ENCODE measurements at places on chromosomes 5 and 9.

- no peaks in the 10 kb centered on the region for H3K36me3 ChIP-seq
- H3K27me3 ChIP-seq: no peaks in the 10 kb centered on the region
- peaks cover 2% of the 10 kb centered on the region for H3K4me1 ChIP-seq
- no peak overlapping the region for H3K4me3 ChIP-seq
Observed at GRCh38 chr9:73863924-73864323, 633.2 kb upstream of the RORB start.

DNA sequence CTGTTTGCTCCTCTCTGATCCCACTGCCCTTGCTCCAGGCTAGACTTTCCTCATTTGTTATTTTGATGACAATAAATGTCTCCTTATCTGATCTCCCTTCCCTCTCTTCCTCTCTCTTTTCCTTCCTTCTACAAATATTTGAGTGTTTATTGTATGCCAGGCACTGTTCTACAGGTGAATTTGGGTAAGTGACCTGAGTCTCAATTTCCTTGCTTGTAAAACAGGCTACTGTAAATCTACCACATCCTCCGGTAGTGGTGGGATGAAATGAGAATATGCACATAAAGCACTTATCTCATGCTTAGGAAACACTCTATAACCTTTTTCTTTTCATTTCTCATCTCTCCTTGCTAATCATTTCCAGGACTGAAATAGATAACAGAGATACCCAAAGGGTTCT lies 86.4 kb downstream of the HMHB1 start:
- no peak overlapping the region for H3K4me3 ChIP-seq
- DNase-seq: no peak
- no peaks in the 10 kb centered on the region for H3K4me1 ChIP-seq
- H3K36me3 ChIP-seq: no peaks in the 10 kb centered on the region

DNA sequence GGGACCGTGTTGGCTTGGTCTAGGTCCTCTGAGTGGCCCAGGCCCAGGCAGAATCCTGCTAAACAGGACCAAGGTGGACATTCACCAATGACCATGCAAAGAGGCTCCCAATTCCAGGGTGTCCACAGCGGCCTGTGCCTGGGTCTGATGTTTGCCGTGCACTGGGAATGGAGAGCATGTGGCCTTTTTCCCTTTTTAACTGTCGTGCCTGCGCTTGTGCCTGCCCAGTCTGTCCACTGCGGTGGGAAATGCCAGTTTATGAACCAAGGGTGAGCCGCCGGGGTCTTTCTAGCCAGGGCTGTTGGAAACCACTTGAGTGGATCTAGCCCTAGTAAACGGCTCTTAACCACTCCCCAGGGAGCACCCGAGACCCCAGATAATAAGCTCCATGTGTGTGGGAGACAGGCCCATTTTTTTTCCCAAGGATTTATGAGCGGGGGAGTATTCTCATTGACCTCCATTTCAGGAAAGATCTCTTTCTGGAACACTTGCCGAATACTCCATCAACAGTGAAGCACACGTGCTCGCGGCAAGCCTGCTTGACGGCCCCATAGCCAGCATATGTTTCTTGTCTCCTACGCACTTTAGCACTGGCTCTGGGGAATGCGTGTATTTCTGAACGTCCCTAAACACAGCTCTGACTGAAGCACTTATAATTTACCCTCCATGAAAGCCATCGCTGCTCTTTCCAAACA lies 93.2 kb upstream of the PHYKPL start:
- H3K27me3 ChIP-seq: peaks cover 3% of the 10 kb centered on the region
- H3K27ac ChIP-seq: peak overlapping the region; percentile 36
- DNase-seq: no peak
- no peak overlapping the region for H3K4me3 ChIP-seq

DNA sequence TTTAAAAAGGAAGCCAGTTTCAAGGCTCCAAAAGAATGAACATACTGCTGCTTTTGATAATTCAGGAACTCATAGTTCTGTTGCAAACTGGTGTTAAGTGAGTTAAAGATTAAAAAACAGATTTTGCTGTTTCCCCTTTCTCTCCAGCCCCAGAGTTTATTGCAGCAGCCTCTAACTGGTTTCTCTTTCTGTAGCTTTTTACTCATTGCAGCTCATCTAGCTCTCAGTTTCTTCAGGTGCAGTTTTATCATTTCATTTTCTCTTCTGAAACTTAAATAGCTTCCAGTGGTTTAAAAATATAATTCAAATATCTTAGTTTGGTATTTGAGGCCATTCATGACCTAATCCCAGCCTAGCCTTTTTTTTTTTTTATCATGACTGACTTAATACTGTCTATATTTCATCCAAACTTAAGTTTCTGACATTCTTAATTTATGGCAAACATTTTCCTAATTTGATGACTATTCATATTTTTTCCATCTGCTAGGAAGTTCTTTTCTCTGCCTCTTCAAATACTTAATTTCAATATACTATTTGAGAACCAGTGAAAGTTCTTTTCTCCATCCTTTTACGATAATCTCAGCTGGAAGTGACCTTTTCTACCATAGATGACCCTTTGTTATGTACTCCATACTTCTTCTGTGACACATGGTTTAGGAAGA lies 252.7 kb upstream of the GRIA1 start:
- H3K4me3 ChIP-seq: no peak overlapping the region
- no peaks in the 10 kb centered on the region for H3K27me3 ChIP-seq
- no peak for DNase-seq
- no peak overlapping the region for H3K27ac ChIP-seq
- no peaks in the 10 kb centered on the region for H3K36me3 ChIP-seq
- no peaks in the 10 kb centered on the region for H3K4me1 ChIP-seq

- no peaks in the 10 kb centered on the region for H3K4me1 ChIP-seq
- H3K27ac ChIP-seq: no peak overlapping the region
- H3K27me3 ChIP-seq: no peaks in the 10 kb centered on the region
- H3K36me3 ChIP-seq: no peaks in the 10 kb centered on the region
- no peak for DNase-seq
Observed at GRCh38 chr9:116178481-116179211, 25.1 kb downstream of the PAPPA start.

DNA sequence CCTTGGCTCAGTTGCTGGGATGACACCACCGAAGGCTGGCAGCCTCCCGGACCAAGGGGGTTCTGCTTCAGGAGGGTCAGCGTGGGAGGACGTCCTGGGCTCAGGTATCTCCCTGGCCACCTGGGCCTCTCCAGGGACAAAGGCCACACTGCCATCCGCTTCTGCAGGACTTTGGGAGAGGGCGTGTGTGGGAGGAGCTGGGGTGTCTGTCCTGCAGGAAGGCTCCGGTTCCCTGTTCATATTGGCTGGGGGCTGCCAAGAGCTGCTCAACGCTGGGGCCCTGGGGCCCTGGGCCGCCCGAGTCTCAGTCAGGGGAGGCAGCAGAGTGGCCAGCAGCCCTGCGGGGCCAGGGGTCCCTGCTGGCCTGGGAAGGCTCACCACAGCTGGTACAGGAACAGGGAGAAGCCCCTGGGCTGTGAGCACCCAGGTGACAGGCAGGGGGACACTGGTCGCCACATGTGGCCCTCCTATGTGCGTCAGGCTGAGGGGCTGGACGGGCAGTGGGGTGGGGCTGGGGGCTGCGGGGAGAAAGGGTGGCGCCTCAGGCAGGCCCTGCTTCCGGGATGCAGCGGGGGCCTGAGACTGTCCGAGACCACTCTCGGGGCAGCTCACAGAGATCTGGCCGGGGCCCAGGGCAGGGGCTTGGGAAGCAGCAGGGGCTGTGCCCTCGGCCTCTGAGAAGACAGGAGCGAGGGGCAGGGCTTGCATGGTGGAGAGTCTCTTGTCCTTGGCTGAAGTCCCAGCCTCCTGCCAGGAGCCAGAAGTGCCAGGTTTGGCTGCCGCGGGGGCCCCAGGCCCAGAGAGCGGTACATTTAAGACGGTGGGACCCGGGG lies 4.9 kb upstream of the CARD9 start:
- no peak overlapping the region for H3K27ac ChIP-seq
- peaks cover 4% of the 10 kb centered on the region for H3K36me3 ChIP-seq
- no peak for DNase-seq
- no peaks in the 10 kb centered on the region for H3K27me3 ChIP-seq
- no peak overlapping the region for H3K4me3 ChIP-seq

GRCh38 chr5:134097211-134097749 lies 17.2 kb upstream of the TCF7 start:
- no peak overlapping the region for H3K27ac ChIP-seq
- H3K4me3 ChIP-seq: no peak overlapping the region
- no peak for DNase-seq
- H3K27me3 ChIP-seq: no peaks in the 10 kb centered on the region
- H3K4me1 ChIP-seq: peaks cover 20% of the 10 kb centered on the region

DNA sequence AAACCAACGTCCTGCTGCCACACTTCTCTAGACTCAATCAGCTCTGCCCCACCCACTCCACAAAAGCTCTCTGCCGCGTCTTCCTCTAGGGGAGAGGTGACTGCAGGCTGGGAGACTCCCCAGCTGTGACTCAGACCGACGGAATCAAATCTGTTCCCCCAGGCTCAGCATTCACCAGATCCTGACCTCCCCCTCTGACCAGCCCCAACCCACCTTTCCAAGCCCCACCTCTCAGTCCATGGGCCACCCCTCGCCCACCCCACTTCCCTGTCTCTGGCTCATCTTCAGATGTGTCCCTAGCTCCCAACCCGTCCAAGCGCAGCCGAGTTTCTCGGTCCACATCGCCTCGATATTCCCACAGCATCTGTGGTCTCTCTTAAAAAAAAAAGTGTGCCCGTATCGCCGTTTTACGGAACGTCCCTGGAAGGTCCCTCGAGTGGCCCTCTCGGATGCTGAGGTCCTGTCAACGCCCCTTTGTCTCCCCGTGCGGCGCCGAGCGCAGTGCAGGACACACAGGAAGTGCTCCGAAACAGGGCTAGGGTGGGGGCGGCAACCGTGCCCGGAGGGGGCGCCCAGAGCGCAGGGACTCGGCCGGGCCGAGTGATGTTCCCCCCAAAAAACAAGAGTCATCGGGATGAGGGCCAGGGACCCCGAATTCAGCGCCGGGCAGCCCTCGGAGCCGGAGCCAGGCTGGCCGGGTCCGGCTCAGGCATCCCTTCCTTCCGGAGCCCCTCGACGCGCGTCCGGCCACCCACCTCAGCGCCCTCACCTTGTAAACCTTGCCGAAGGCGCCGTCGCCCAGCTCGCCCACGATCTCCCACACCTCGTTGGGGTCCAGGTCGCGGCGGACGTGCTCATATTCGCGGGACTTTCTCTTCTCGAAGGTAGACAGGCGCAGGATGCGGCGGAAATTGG lies 649 bp downstream of the STK10 start:
- peaks cover 6% of the 10 kb centered on the region for H3K36me3 ChIP-seq
- peak; percentile 34 for DNase-seq
- peak overlapping the region; percentile 98 for H3K27ac ChIP-seq
- H3K27me3 ChIP-seq: no peaks in the 10 kb centered on the region
- peaks cover 27% of the 10 kb centered on the region for H3K4me1 ChIP-seq

DNA sequence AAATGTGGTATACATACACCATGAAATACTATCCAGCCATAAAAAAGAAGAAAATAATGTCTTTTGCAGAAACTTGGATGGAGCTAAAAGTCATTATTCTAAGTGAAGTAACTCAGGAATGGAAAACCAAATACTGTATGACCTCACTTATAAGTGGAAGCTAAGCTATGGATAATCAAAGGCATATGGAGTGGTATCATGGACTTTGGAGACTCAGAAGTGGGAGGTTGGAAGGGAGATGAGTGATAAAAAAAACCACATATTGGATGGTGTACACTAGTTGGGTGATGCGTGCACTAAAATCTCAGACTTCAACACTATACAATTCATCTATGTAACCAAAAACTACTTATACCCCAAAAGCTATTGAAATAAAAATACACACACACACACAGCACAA lies 24.5 kb downstream of the ADAMTS12 start:
- peaks cover 2% of the 10 kb centered on the region for H3K27me3 ChIP-seq
- H3K27ac ChIP-seq: no peak overlapping the region
- no peak overlapping the region for H3K4me3 ChIP-seq
- no peaks in the 10 kb centered on the region for H3K36me3 ChIP-seq
- DNase-seq: no peak
- H3K4me1 ChIP-seq: no peaks in the 10 kb centered on the region

DNA sequence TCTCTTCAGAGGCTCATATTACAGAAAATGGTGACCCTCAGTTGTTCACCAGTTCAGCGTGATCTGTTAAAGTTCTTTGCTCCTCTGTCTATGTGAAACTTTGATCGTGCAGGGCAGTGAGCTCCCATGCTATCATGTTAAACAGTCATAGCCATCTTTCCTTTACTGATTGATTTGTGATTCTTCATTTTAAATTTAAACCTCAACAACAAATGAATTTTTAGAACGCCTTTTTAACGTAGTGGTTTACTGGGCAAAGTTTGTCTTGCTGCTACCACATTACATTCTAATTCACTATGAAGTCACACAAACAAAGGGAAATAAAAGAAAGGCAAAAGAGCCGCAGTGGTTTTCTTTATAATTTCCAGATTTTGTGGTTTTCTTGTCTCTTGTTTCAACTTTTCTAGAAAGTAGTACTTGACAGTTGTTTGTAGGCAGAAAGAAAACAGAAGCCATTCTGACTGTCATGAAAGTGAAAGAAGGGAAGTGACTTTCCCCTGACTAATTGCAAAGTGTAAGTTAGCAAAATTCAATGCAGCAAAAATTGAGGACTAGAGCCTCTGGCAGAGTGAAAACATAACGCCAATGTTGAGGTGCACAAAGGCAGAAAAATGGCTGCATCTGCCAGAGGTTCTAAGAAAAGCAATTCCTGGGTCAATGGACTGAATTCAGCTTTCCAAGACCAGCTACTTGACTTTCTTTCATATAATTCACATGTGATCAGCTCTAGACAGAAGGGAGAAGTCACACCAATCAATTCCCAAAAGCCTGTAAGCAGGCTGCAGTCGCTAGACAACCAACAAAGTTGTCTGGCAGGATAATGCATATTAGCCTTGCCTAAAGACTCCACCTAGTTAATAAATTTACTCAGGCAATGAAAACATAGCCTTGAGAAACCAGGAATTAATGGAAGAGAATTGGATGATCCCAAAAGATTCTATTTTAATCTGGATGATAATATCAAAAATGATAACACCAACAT lies 7.1 kb upstream of the IFNA6 start:
- H3K4me3 ChIP-seq: peak overlapping the region; percentile 34
- peaks cover under 1% of the 10 kb centered on the region for H3K27me3 ChIP-seq
- H3K36me3 ChIP-seq: peaks cover 3% of the 10 kb centered on the region
- DNase-seq: peak; percentile 10
- H3K4me1 ChIP-seq: peaks cover 13% of the 10 kb centered on the region

GRCh38 chr5:122896598-122897282 lies 51.3 kb downstream of the SNX24 start:
- no peak overlapping the region for H3K27ac ChIP-seq
- H3K4me1 ChIP-seq: no peaks in the 10 kb centered on the region

- H3K4me3 ChIP-seq: no peak overlapping the region
- peaks cover 2% of the 10 kb centered on the region for H3K4me1 ChIP-seq
- H3K27me3 ChIP-seq: peaks cover 3% of the 10 kb centered on the region
- H3K36me3 ChIP-seq: no peaks in the 10 kb centered on the region
- no peak for DNase-seq
Observed at GRCh38 chr9:105069285-105069684, 141.3 kb upstream of the ABCA1 start.

GRCh38 chr9:109806506-109807115 lies 26.6 kb downstream of the PALM2AKAP2 start:
- no peaks in the 10 kb centered on the region for H3K4me1 ChIP-seq
- no peak for DNase-seq
- peaks cover 20% of the 10 kb centered on the region for H3K27me3 ChIP-seq

- peaks cover 41% of the 10 kb centered on the region for H3K4me1 ChIP-seq
- peaks cover 29% of the 10 kb centered on the region for H3K36me3 ChIP-seq
- peak overlapping the region; percentile 84 for H3K27ac ChIP-seq
- DNase-seq: no peak
- H3K4me3 ChIP-seq: peak overlapping the region; percentile 60
- no peaks in the 10 kb centered on the region for H3K27me3 ChIP-seq
Observed at GRCh38 chr9:133339641-133340040, 3.7 kb upstream of the SURF6 start.

GRCh38 chr9:86406366-86406765 lies 52.2 kb upstream of the TUT7 start:
- H3K4me3 ChIP-seq: no peak overlapping the region
- H3K36me3 ChIP-seq: no peaks in the 10 kb centered on the region
- H3K27ac ChIP-seq: no peak overlapping the region
- peaks cover 3% of the 10 kb centered on the region for H3K4me1 ChIP-seq
- H3K27me3 ChIP-seq: peaks cover 9% of the 10 kb centered on the region
- DNase-seq: no peak

All from memory B cell (primary cell).